Naive thymus-derived CD4-positive, alpha-beta T cell (primary cell): ENCODE measurements at places on chromosomes 2 and 18.

DNA sequence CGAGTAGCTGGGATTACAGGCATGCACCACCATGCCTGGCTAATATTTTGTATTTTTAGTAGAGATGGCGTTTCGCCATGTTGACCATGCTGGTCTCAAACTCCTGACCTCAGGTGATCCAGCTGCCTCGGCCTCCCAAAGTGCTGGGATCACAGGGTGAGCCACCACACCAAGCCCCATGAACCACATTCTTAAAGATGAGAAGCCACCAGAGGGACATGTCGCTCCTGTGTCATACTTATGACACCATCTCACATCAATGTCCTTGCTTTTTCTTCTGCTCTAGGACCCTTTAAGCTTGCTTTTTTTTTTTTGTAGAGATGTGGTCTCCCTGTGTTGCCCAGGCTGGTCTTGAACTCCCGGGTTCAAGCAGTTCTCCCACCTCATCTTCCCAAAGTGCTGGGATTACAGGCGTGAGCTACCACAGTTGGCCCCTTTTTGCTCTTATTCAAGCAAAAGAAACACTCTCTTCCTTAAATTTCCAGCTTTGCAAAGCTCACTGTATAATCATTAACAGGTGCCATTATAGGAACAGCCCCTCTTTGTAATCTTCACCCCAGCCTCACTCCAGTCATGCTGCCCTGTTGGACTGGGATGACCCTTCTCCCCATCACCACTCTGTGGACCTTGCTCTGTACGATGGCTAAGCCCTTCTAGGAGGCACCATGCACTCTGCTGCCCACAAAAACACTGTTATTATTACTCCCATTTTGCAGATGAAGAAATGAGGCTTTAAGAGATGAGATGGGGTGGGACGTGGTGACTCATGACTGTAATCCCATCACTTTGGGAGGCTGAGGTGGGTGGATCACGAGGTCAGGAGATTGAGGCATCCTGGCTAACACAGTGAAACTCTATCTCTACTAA lies 10.8 kb upstream of the KCNG3 start:
- DNase-seq, result no peak

DNA sequence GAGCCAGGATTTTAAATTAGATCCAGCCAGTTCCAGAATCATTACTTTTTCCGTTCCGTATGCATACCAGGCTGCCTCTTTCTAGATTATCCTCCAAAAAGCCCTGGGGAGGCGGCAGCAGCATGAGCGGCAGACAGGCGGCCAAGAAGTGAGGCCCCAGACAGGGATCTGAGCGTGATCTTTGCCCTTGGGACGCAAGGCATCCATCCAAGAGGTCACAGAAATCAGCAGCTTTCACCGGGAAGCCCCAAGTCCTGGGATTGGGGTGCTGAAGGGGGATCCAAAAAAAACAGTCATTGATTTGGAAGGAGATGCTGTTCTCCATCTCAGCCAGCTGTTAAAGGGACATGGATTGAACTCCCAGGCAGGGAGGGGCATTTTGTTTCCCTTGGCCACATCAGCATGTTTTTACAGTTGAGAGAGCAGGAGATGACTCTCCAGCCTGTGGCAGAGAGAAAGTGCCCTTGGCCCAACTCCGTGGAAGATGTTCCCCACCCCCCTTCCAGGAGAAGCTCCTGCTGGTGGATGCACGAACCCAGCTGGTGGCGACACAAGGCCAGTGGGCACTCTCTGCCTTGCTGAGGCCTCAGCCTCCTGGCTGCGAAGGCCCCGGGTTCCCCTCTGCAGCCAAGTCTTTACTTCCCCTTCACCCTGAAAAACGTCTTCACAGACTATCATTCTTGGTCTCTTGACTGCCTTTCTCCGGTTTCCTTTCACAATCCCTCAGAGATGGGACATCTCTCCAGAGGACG lies 265.6 kb downstream of the ANAPC1 start:
- DNase-seq, result no peak

DNA sequence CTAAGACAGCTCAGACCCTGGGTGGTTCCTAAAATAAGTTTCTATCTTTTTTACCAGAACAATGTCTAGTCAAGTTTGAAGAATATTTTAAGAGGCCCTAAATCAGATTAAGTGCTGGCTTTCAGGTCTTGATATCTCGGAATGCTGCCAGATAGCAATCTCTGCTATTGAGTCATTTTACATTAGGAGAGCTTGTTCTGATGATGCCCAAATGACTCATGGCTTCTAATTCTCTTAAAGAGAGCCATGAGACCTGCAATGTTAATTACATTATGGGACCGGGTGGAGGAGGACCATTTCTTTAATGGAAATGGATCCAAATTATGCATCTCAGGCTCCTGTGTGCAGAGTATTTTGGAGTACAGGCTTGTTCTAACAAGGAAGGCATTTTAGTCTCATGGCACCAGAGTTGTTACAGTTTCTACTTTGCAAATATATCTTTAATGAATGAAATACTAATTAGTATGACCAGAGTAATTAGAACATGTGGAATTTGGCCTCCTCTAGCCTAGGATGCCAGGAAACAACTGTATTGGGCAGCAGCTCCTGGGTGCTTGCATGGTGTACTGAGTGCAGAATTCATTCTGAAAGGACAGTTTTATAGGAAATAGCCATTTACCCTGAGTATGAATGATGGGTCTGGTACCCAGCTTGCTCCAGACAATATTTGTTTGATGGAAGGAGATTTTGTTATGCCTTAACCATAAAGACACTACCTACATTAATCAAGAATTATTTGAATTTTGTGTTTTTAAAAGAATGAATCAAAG lies 94.0 kb upstream of the SULT1C3 start:
- no peak for DNase-seq

- peak; percentile 38 for DNase-seq
These were observed 133.4 kb downstream of the RTP5 start for GRCh38 chr2:242002944-242003343.

GRCh38 chr2:105734762-105735538 lies 9.8 kb upstream of the NCK2 start:
- no peak for DNase-seq

DNA sequence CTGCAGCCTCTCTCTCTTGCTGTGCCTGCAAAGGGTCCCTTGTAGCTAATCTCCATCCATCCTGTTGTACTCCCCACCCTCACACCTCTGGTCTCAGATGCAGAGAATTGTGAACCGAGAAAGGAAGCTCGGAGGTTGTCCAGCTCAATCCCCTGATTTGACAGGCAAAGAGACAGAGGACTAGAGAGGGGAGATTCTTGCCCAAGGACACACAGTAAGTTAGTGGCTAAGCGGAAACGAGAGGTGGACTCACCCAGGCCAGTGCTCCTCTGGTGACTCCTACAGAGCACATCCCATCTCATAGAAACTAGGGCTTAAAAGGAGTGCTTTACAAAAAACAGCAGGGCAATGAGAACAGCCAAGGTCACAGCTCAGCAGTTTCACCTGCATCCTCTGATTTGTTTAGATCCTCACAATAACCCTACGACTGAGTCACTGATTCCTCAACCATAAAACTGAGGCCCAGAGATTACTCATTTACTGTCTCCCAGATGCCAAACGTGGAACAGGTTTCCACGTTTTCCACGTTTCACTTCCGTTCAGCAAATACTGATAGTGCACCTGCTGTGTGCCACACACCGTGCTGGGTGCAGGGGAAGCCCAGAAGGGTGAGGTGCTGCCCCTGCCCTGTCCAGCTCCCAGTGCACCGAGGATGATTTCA lies 22.1 kb downstream of the EHD3 start:
- no peak for DNase-seq

DNA sequence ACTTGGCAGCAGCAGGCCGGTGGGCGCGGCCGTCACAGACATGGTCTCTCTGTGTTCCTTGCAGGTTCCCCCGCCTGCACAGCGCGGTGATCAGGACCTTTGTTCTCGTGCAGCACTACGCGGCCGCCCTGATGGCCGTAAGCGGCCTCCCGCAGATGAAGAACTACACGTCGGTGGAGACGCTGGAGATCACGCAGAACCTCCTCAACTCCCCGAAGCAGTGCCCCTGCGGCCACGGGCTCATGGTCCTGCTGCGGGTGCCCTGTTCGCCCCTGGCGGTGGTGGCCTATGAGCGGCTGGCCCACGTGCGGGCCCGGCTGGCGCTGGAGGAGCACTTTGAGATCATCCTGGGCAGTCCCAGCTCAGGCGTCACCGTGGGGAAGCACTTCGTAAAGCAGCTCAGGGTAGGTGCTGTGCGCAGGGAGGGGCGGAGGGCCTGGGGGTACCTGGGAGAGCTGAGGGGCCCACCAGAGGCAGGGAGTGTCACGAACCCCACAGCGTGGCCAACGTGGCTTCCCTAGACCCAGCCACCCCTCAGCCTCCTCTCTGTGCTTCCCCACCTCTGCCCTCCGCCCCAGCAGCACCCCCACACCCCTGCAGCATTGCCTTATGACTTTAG lies 59.3 kb downstream of the NTSR2 start:
- DNase-seq, result no peak

DNA sequence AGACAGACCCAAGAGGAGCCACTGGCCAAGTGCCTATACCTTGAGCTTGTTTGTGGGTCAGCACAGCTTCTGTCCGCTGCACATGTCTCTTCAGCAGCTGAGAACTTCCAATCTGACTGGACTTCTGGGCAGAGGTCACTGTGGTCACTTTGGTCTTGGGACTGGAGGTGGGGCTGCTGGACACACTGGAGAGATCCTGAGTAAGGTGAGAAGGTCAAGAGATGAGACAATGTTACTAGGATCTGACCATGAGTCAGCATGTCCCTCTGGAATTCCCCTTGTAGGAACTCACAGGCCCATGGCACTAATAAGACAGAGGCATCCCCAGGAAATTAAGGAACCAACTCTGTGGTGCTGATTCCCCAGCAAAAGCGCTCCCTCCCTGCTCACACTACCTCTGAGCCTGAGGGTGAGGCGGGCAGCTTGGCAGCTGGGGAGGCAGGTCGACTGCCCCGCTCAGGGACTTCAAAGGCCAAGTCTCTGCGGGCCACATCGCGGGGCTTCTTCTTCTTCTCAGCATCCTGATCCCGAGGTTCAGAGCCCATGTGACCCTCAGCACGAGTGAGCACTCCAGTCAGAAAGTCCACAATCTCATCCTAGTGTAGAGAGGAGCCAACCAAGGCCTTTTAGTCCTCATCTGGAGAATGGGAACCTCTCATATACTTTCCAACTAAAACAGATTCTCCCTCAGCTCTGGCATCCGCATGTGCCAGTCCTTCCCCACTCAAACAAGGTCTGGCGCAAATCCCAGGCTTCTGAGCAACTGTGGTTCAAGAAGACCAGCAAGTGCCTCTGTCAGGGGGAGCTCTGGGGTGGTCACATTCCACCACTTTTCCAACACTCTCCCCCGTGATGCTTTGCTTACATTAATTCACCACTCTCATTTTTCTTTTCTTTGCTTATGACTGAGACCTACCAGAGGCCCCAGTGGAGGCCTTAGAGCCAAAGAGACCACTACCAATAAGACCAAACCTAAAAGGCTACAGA lies 29.4 kb downstream of the KANSL3 start:
- no peak for DNase-seq

GRCh38 chr2:23556929-23557328 lies 171.9 kb downstream of the KLHL29 start:
- DNase-seq, result no peak

- peak; percentile 45 for DNase-seq
These were observed 978 bp upstream of the TUBA4A start for GRCh38 chr2:219254590-219255201.

DNA sequence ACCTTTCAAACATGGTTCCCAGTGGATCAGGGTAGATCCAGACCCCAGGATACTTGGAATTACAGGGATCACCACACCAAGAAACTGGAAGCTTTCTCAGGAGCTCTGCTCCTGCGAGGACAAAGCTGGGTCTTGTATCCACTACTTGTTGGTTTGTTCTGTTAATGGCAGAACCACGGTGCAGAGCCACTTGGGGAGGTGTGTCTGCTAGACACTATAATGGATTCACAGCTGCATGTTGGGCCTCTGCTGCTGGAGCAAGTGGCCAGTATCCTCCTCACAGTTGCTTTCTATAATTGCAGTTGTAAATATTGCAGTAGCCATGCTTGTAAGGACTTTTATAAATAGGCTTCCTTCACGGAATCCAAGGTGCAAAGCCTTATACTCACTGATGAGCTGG lies 12.9 kb downstream of the FOSL2 start:
- DNase-seq, result no peak

DNA sequence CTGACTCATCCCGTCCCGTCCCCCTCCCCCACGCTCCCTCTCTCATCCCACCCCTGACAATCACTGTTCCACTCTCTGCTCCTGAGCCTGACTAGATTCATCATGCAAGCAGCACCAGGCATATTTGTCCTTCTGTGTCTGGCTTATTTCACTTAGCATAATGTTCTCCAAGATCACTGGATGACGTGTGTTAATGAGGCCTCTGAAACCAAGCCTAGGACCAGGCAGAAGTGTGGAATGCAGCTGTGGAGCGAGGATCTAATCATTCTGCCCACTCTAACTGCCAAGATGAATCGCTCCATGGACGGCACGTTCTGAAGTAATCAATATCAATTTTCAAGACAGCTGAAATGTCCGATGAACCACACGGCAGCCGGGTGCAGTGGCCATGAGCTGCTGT lies 122.4 kb upstream of the ZNF236 start:
- no peak for DNase-seq

DNA sequence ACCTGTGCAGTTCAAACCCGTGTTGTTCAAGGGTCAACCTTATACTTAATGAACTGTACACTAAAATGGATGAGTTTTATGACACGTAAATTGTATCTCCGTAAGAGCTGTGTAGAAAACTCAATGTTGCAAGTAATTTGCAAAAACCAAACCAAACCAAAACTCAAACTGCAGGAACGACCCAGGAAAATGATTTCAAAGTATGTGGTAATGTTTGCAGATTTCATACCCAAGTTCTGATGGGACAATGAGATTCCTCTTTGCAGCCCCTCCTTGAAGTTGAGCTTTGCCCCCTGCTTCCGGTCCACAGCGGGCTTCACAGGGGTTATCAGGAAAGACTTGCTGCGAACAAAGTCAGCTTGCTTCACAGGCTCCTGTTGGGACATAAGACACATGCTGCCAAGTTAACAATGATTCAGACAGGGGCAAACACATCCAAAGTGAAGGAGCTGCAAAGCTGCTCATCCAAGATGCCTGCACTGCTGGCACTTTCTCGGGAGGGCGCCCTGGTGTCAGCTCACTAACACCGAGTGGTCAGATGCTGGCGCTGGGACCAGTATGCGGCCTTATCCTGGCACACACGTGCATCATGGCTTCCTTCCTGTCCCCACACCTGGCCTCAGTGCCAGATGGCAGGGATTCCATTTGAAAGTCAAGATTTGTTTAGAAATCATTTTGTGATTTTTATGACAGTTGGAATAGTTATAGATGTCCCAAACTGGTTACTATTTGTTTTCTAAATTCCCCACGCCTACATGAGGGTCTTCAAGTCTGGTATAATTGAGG lies 65.2 kb upstream of the MGAT4A start:
- DNase-seq, result no peak

DNA sequence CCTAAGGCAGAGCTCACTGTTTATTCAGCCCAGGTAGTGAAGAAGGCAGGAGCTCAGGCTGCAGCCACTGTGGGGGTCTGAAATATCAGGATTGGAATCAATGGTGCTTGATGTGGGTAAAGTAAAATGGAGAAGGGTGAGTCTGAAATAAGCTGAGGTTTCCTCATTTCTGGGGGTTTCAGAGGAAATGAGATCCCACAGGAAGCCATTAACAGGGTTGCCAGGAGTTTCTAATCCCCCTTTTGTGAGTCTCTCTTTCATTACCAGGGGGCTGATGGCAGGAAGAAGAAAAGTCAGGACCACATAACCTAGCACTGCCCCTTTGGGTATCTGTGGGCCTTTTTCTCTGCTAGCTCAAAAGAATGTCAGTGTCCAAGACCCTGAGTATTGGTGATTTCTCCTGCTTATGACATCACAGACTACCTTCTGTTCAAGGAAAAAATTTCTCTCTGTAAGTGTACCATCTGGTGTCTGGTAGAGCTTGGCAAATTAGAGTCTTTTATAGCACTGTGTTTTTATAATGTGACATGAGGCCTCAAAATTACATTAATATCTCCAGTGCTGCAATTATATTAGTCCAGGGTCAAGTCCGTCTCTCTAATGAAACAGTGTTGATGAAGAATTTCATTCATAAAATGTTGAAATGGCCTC lies 56.0 kb downstream of the LBH start:
- no peak for DNase-seq
